Umbilical cord (tissue), 2 donors: ENCODE measurements at places on chromosomes 2 and 18.

DNA sequence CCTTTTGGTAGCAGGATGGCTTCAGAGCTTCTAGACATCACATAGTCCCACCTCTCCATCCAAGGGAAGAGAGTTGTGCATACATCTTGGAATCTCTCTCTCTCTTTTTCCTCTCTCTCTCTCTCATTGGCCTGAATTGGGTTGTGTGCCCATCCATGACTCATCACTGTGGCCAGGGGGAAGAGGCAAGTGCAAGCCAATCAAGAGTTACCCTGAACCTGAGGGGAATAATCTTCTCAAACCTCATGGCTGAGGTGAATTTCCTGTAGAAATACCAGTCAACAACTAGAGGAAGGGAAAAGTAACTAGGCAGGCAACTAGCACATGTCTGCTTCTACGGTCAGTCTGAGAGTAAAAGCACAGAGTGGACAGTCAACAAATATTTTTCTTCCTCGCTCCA, 7.3 kb upstream of the CHN1 start:
- no peak for DNase-seq

- no peak for DNase-seq
Observed at GRCh38 chr18:41121116-41121826, 833.8 kb upstream of the PIK3C3 start.

GRCh38 chr18:57253903-57254302, 98.5 kb upstream of the ST8SIA3 start:
- DNase-seq: no peak

- DNase-seq: peak; percentile 37
Observed at GRCh38 chr18:10329101-10329500, 125.3 kb upstream of the APCDD1 start.

GRCh38 chr2:49278561-49278960, 124.2 kb upstream of the FSHR start:
- no peak for DNase-seq

GRCh38 chr2:33484042-33484621, 7.7 kb downstream of the RASGRP3 start:
- peak; percentile 32 for DNase-seq

- DNase-seq: no peak
Observed at GRCh38 chr2:240463274-240463865, 27.9 kb downstream of the GPC1 start.

GRCh38 chr2:16588565-16588964, 77.1 kb downstream of the CYRIA start:
- no peak for DNase-seq

GRCh38 chr2:129763966-129764365, 215.5 kb upstream of the RAB6C start:
- no peak for DNase-seq

DNA sequence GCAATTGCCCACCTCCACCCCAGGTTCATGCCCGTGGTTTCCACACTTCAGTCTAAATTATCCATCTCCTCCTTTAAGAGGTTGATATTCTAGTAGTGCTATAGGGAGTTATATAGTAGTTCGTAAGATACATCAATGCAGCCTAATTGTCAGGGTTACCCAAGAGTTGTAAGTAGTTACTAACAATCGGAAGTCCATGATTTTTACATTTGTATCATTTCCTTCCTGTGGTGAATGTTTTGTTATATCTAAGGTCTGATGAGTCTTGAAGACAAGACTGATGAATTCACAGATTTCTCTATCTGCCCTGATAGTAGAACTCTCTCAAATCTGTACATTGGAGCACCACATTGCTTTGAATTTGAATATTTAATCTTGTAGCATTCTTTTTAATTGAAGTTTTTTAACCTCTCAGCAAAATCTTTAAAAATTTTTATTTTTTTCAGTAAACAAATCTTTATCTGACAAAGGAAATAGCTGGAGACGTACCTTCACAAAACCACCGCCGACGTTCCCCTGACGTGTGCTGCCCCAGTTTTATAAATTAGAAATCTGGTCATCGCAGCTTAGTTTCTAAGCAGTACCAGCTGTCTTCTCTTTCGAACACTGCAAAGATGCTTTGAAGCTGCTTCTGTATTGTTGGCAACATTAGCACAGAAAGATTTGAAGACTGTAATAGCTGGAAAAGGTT, 264.5 kb downstream of the SOCS6 start:
- DNase-seq: peak; percentile 3

- DNase-seq: no peak
Observed at GRCh38 chr2:62570861-62571698, 65.1 kb upstream of the TMEM17 start.

GRCh38 chr2:167258712-167259111, 370.4 kb downstream of the XIRP2 start:
- DNase-seq: peak; percentile 1

- no peak for DNase-seq
Observed at GRCh38 chr2:43279317-43279840, 53.0 kb upstream of the ZFP36L2 start.

GRCh38 chr18:11179959-11180519, 30.7 kb upstream of the PIEZO2 start:
- DNase-seq: no peak

- DNase-seq: no peak
Observed at GRCh38 chr18:6648581-6648980, 80.9 kb upstream of the ARHGAP28 start.

GRCh38 chr2:239883326-239884050, 141.7 kb downstream of the NDUFA10 start:
- no peak for DNase-seq

GRCh38 chr2:157777427-157777826, 98.7 kb downstream of the ACVR1 start:
- peak; percentile 42 for DNase-seq

DNA sequence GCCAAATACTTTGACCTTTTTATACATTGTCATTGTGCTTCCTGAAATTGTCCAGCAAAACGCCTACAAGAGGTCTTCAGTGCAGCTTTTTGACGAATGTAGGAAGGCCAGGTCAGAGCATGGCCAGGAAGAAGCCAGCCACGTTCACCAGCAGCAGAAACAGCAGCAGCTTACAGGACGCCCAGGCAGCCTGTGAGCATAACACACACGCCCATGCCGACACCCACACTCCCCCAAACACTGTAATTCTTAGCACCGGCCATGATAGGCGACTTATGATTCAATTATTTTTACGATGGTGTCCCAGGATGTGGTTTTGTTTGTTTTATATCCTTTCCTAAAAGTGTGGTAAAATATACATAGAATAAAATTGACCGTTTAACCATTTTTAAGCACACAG, 249.1 kb upstream of the SALL3 start:
- no peak for DNase-seq

- no peak for DNase-seq
Observed at GRCh38 chr2:1421731-1422130, 8.5 kb downstream of the TPO start.

GRCh38 chr2:49153252-49153651, 1.1 kb downstream of the FSHR start:
- no peak for DNase-seq

DNA sequence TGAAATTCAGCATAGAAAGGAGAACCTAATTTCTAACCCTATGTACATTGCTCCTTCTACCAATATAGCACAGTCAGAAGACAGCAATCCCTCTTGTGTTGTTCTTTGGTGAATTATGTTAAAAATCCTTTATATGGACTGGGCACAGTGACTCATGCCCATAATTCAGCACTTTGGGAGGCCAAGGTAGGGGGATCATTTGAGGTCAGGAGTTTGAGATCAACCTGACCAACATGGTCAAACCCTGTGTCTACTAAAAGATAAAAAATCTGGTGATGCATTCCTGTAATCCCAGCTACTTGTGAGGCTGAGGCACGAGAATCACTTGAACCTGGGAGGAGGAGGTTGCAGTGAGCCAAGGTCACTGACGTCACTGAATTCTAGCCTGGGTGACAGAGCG, 195.6 kb downstream of the TMX3 start:
- no peak for DNase-seq

GRCh38 chr2:40955635-40956034, 503.7 kb upstream of the SLC8A1 start:
- no peak for DNase-seq

GRCh38 chr2:114762986-114763385, 320.5 kb downstream of the DPP10 start:
- no peak for DNase-seq

- DNase-seq: no peak
Observed at GRCh38 chr18:61824733-61825363, 68.0 kb downstream of the RNF152 start.

- DNase-seq: peak; percentile 70
Observed at GRCh38 chr2:43576981-43577892, 18.6 kb downstream of the THADA start.

- DNase-seq: no peak
Observed at GRCh38 chr18:61569176-61569892, 236.1 kb downstream of the CDH20 start.

- DNase-seq: no peak
Observed at GRCh38 chr2:40373111-40373510, 78.8 kb downstream of the SLC8A1 start.

DNA sequence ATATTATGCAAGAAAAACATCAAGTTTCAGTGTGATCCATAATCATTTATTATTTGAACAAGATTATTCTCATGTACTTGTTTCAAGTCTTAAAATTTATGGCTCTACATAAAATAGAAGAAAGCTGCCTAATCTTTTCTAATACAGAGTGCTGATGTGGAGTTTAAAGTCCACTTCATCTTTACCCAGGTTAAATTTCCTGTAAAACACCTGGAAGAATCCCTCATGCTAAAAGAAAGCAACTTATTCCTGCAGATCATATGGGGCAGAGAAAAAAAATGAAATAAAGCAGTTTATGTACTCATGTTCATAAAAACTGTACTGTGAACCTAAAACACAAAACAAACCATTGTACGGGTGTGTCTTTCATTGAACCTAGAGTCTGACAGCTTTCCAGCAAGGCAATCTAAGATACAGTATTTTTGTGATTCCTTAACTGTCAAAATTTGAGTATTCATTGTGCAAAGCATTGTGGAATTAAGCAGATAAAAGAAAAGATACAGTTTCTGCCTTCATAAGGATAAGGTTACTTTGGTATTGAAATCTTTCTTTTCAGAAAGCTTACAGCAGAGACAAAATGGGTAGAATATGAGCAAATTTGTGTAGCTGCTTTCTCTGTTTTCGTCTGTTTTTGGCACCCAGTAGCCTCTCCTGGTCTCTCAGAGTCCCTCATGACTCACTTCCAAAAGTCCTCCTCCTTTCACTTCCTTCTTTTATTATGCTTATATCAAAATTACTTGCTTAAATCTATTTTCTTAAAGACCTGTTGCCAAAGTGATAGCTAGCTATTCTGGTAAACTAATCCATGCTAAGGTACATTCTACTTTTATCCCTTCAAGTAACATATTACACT, 26.9 kb upstream of the GLS start:
- no peak for DNase-seq

- DNase-seq: no peak
Observed at GRCh38 chr18:48558248-48558647, 19.4 kb downstream of the CTIF start.

- DNase-seq: no peak
Observed at GRCh38 chr2:16404146-16404545, 261.5 kb downstream of the CYRIA start.

DNA sequence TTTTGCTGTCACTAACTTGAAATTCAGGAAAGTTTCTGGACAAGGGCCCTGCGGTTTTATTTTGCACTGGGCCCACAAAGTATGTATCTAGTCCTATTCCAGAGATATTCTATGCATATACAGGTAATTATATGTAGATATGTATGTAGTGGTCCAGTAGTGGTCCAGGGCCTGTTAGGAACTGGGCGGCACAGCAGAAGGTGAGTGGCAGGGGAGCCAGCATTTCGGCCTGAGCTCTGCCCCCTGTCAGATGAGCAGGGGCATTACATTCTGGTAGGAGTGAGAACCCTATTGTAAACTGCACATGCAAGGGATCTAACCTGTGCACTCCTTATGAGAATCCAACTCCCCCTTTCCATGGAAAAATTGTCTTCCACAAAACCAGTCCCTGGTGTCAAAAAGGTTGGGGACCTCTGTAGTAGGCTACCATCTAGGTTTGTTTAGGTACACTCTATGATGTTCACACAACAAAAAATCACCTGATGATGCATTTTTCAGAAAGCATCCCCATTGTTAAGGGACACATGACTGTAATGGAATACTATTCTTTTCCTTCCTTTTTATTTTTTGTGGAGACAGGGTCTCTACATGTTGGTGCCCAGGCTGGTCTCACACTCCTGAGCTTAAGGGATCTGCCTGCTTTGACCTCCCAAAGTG, 2.8 kb upstream of the PPP4R3B start:
- DNase-seq: no peak

- no peak for DNase-seq
Observed at GRCh38 chr2:62202019-62202722, 6.3 kb downstream of the B3GNT2 start.

GRCh38 chr2:134783912-134784311, 54.5 kb upstream of the ACMSD start:
- DNase-seq: peak; percentile 6

DNA sequence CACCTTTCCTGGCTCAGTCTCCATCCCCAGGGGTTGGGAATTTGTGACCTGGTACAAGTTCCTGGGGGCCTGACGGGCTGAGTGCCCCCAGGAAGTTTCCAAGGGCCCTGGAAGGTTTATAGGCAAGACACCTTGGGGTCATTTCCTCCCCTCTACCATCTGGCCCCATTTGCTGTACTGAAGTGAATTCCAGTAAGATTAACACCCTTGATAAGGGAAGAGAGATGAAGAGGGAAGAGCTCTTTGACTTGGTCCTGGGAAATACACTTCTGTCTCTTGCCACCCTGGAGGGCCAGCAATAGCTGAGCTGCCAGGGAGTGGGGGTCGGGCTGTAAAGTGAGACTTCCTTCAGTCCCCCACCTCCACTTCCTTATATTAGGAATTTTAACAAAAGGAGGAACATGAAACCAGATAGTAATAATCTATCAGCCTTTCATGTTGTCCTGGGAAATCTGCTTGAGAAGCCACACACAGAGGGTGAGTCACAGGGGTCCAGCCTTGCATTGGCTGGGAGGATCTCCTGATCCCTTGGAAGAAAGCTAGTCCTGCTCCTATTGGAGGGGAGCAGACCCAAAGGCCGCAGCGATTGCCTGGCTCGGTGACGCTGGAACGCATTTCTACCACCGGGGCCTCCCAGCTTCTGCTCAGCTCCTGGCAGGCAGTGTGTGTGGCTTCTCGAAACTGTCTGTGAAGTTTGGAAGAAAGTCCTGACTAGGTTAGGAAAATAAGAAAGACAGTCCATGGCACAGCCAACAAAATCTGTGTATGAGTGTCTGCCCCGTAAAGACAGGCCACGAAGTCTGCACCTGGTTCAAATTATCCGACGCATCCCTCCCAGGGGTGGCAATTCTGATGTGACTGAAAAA, 87.3 kb downstream of the ACAA2 start:
- DNase-seq: peak; percentile 93

- DNase-seq: no peak
Observed at GRCh38 chr2:181420259-181421130, 36.7 kb upstream of the ITGA4 start.

DNA sequence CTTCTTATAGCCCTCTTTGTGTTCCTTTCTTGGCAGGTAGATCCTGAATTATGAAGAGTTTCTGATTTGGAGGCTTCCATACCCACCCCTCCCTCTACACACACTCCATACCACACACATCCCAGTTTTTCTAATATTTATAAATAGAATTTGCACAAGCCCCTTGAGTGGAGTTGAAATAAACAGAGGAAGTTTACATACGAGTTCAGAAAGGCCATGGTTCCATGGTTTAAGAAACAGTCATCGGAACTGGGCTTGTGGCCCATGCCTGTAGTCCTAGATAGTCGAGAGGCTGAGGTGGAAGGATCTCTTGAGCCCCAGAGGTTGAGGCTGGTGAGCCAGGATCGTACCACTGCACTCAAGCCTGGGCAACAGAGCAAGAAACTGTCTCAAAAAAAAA, 62.7 kb upstream of the TANC1 start:
- DNase-seq: no peak

- DNase-seq: no peak
Observed at GRCh38 chr18:3930126-3931012, 480.4 kb downstream of the TGIF1 start.
